ENCODE measurements at places on chromosomes 2 and 18. TPM values are rescaled to one million over a fixed set of nuclear protein-coding genes. Genes with fewer than 3 reads are reported as not detected.

DNA sequence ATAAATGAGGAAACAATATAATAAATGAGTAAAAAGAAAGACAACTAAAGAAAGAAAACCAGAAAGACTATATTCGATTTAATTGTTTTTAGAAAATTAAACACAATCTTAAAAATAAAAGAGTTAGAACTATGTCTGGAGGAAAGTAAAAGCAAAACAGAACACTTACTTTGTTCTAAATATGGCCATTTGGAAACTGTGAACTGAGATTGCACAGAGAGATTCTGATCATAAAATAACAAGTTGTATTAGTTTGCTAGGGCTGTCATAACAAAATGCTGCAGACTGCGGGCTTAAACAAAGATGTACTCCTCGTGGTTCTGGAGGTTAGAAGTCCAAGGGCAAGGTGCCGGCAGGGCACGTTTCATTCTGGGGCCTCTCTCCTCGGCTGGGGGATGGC, 128.1 kb upstream of the AQP4 start:
- H3K36me3 ChIP-seq: no peaks in the 10 kb centered on the region
- H3K4me3 ChIP-seq: no peak overlapping the region
- no peaks in the 10 kb centered on the region for H3K27me3 ChIP-seq
- H3K4me1 ChIP-seq: no peaks in the 10 kb centered on the region

DNA sequence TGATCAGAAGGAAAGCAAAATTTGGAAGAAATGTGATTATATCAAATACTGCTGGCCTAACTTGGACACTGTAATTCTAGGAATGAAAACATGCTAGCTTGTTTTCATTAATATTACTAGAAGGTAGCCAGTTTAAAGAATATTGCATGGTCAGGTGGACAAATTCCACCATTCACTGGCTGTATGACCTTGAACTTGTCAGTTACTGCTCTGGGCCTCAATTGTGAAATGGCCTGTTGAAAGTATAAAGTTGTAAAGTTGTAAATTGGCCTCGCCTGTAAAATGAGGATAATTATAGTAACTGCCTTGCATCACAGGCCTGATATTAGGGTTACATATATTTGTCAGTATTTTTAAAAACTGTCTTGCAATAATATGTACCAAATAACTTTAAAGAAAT, 398.4 kb upstream of the CHST9 start:
- no peak overlapping the region for H3K4me3 ChIP-seq
- DNase-seq: no peak
- no peaks in the 10 kb centered on the region for H3K27me3 ChIP-seq

- peaks cover 5% of the 10 kb centered on the region for H3K27me3 ChIP-seq
- no peaks in the 10 kb centered on the region for H3K36me3 ChIP-seq
- DNase-seq: no peak
- peaks cover 3% of the 10 kb centered on the region for H3K4me1 ChIP-seq
- H3K27ac ChIP-seq: no peak overlapping the region
Measured at GRCh38 chr18:34801774-34802173, 91.7 kb downstream of the DTNA start.

GRCh38 chr2:179417436-179417949, 152.9 kb upstream of the SESTD1 start:
- H3K36me3 ChIP-seq: no peaks in the 10 kb centered on the region
- no peak overlapping the region for H3K27ac ChIP-seq
- DNase-seq: no peak
- peaks cover 9% of the 10 kb centered on the region for H3K27me3 ChIP-seq
- H3K4me1 ChIP-seq: no peaks in the 10 kb centered on the region

- H3K36me3 ChIP-seq: no peaks in the 10 kb centered on the region
- H3K4me3 ChIP-seq: no peak overlapping the region
- H3K4me1 ChIP-seq: no peaks in the 10 kb centered on the region
- no peak for DNase-seq
- H3K27ac ChIP-seq: no peak overlapping the region
Measured at GRCh38 chr2:237806334-237806733, 7.8 kb downstream of the RBM44 start.

GRCh38 chr2:62352031-62352430, 154.0 kb downstream of the TMEM17 start:
- no peak for DNase-seq
- no peaks in the 10 kb centered on the region for H3K27me3 ChIP-seq
- H3K4me3 ChIP-seq: no peak overlapping the region
- H3K27ac ChIP-seq: no peak overlapping the region
- H3K36me3 ChIP-seq: no peaks in the 10 kb centered on the region

- no peak overlapping the region for H3K27ac ChIP-seq
- no peak overlapping the region for H3K4me3 ChIP-seq
- no peak for DNase-seq
- peaks cover 3% of the 10 kb centered on the region for H3K36me3 ChIP-seq
- H3K27me3 ChIP-seq: peaks cover 4% of the 10 kb centered on the region
Measured at GRCh38 chr2:1569879-1570450, 156.7 kb downstream of the TPO start.

The DPP4 gene
- total RNA-seq: 158 TPM

The LYPD6B gene
- total RNA-seq: not detected
